ENCODE measurements at places on chromosomes 1 and 21.

- DNase-seq = no peak
Observed at GRCh38 chr1:47611992-47612391, 174.1 kb downstream of the FOXD2 start.

DNA sequence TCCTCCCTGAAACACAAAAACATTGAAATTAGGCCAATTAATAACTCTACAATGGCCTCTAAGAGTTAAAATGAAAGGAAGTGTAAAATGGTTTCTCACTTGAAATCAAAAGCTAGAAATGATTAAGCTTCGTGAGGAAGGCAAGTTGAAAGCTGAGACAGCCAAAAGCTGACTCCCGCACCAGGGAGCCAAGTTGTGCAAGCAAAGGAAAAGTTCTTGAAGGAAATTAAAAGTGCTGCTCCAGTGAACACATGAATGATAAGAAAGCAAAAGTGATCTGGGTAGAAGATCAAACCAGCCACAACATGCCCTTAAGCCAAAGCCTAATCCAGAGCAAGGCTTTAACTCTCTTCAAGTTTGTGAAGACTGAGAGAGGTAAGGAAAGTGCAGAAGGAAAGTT, 22.8 kb downstream of the CYYR1 start:
- no peak for DNase-seq

DNA sequence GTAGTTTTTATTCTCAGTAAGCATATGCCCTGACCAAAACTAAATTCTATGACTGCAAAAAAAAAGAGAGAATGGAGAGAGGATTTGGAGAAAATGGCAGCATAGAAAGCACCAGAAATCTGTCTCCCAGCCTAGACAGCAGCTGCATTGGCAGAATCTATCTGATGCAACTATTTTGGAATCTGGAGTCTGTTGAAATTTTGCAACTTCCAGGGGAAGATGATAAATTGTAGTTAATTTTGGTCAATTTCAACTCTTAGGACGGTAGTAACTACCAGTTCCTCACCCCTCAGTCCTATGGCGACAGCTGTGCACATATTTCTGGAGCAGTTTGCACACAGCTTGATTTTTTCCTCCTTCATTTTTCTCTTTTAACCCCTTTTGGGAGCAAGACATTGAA, 10.9 kb downstream of the EXO5 start:
- DNase-seq = no peak

GRCh38 chr1:88973520-88974137, 18.8 kb downstream of the KYAT3 start:
- DNase-seq = no peak

DNA sequence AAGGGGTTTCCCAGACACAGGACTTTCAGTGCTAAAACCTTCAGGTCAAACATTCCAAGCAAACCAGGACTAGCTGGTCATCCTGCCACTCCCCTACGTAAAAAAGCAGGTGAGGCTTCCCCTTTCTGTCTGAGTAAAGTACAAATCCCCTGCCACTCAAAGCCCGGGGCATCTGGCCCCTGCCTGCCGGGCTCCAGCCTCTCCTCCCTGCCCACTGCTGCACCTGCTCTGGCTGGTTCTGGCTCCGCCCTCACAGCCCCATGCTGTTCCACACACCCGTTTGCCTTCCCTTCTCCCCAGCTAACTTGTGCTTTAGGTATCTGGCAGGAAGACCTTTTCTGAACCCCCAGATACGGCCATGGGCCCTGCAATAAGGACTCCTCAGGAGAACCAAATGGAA, 23.3 kb upstream of the S100A7 start:
- DNase-seq = no peak

DNA sequence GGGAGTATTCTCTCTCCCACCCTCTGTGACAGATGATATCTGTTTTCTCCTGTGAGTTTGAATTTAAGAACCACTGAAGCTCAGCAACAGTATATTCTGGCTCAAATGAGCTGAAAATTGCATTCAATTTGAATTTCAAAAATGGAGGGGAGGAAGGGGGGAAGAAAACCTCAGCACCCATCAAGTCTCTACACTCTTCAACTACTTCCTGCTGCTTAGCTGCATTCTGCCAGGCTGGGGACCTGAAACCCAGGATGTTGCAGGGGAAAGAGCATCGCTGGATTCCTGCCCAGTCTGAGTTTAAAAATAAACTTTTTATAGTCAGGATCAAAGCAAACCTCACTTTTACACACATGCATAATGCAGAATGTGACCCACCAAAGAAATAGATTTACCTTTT, 214.3 kb upstream of the ESRRG start:
- no peak for DNase-seq

DNA sequence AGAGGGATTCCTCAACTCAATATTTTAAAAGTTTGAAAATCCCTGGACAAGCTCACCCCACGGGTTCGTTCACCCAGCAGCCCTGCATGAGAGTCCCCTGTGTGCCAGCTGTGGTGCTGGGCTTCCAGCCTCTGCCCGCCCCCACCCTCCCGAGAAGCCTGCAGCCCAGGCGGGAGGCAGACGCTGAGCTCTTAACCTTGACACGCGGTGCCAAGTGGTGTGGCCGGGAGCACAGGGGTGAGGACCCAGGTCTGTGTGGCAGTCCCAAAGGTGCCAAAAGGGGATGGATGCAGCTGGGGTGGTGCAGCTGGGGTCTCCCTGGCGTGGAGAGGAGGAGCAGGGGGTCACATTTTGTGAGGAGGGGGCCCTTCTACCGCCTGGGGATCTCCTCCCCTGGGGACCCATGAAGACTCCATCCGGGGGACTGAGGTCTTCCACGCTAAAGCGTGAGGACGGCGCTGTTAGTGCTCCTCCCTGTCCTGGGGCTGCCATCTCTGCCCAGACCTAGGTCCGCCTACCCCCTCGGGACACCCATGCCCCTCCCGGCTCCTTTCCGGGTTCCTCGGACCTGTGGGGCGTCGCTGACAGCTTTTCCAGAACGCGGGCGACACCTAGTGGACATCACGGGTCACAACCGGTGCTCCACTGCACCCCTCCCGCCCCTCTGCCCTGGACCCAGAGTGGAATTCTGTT, 12.9 kb downstream of the PLA2G2F start:
- peak; percentile 57 for DNase-seq

- peak; percentile 56 for DNase-seq
Observed at GRCh38 chr1:109773203-109773899, 9.6 kb upstream of the EPS8L3 start.

DNA sequence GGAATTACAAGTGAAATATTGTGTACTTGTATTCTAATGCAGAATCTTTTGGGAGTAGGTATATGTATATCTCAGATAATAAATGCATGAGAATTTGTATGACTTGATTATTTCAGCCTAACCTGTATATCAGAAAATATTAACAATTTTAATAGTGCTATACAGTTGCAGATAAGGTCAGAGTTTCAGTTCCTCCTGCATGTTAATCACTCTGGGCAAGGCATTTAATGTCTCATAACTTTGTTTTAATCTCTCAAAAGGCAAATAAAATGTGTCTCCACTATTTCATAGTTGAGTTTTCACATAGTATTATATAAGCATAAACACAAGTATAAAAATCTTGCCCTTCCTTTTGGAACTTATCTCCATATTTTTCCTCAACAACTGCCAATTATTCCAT, 352.5 kb downstream of the KCNT2 start:
- DNase-seq = no peak

- no peak for DNase-seq
Observed at GRCh38 chr1:199101635-199102034, 462.8 kb downstream of the PTPRC start.

- DNase-seq = no peak
Observed at GRCh38 chr1:22792396-22793160, 81.9 kb downstream of the EPHB2 start.

DNA sequence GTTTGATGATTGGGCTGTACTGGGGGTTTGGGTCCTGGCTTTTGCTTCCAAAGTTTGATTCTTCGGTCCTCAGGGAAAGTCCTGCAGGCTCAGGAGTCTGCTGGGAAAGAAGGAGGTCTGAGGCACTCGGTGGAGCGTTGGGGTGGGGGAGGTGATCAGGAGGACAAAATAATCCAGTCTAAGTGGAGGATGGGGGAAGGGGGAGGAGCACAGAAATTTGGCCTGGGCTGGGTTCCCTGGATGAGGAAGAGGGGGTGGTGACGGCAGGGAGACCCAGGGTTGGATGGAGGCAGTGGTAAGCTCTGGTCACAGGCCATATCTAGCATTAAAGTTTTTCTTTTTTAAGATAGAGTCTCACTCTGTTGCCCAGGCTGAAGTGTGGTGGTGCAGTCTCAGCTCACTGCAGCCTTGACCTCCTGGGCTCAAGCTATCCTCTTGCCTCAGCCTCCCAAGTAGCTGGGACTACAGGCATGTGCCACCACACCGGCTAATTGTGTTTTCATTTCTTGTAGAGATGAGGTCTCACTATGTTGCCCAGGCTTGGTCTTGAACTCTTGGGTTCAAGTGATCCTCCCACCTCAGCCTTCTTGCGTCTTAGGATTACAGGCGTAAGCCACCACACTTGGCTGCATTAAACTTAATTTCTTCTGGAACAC, 6.8 kb downstream of the SH2D2A start:
- no peak for DNase-seq

DNA sequence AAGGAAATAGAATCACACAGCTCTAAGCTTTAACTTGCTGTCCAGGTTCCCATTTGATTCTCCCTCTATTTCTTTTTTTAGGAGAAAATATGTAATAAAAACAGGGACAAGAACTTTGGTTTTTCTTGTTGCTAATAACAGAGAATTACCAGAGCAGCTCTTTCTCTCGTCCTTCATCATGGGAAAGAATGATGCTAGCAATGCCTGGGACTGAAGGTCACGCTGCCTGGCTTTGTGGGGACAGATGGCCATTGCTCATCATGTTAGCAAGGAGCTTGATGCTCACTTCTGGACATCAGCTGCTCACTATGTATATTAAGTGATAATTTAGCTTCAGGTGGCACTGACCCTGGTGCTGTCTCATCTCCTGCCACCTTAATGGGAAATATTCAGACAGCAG, 77.3 kb upstream of the AKT3 start:
- no peak for DNase-seq

- DNase-seq = no peak
Observed at GRCh38 chr1:21003281-21004045, 173.2 kb downstream of the EIF4G3 start.

GRCh38 chr1:174954671-174955669, 44.8 kb upstream of the CACYBP start:
- no peak for DNase-seq

DNA sequence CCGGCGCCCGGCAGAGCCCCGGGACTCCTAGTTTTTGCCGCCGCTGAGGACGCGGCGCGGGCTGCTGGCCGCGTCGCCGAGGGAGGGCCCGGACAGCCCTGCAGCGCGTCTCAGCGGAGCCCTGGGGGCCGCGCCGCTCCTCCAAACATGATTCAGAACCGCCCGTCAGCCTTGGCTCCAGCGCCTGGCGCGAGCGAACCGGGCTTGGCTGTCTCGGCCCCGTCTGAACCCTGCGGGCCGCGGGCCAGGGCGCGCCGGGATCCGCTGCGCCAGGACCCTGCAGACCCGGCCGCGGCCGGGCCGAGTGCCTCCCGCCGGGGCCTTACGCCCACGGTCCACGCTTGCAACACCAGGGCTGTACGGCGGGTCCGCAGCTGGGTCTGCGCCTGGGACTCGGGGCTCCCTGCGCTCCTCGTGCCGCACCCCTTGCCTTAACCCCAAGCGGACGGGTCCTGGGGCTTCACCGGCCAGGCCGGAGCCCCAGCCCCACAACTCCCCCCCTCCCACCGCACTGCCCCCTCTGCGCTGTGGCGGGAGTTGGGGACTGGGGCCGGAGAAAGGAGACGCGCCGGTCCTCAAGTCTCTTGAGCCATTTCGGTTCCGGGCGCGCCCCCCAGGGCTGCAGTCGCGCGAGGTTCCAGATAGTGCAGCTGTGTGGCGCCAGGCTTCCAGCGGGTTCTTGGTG, 48.4 kb upstream of the CD34 start:
- no peak for DNase-seq

GRCh38 chr1:44147582-44147981, 6.2 kb upstream of the KLF18 start:
- DNase-seq = no peak

DNA sequence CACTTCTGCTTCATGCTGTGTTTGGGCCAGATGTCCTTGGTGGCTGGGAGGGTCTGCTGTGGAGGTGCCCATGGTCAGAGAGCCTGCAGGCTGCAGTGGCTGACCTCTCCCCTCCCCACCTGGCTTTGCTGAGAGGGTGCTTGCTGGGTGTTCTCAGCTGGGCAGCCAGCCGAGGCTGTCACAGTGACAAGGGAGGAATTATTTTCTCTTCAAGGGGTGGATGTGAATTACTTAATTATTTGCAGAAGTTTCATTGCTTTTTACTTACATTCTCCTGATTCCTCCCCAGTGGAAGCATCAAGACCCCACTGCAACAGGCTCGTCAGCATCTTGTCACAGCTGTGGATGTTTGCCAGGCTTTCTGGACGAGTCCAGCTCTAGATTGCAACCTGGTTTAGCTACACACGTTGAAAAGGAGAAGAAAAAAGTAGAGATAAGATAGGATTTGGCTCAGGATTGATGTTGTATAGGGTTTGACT, 70.3 kb downstream of the GALNT2 start:
- no peak for DNase-seq

GRCh38 chr1:236160540-236161127, 18.3 kb downstream of the GPR137B start:
- no peak for DNase-seq

- DNase-seq = no peak
Observed at GRCh38 chr21:27764056-27764455, 797.2 kb upstream of the ADAMTS5 start.

- no peak for DNase-seq
Observed at GRCh38 chr1:938711-939489, 15.2 kb downstream of the SAMD11 start.

DNA sequence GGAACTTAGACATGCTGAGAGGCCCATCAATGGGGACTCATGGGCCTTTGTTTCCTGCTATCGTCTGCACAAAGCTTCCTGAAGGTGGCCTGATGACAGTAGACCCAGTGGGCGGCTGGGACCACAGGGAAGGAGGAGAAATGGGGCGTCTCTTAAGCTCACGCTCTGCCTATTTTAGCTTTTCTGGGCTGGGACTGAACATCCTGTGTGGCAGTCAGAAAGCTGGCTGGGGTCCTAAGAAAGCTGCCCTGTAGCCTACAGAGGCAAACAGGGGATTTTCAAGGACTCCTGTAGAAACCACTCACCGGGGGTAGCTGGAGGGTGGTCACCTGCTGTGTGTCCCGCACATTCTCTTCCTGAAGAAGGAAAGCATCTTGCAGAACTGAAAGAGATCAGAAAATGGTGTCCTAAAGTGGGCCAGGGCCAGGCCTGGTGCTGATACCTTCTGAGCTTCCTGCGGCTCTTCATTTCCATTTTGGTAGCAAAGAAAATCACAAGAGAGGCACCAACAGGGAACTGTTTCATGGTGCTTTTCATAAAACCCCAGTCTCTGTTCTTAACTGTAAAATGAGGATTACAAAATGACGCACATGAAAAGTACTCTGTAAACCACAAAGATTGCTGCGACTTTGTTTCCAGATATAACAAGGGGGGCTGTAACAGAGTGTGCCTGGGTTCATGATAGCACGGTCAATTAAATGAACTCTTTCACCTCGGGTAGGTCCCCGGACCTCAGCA, 8.6 kb downstream of the ZNF496 start:
- DNase-seq = no peak

DNA sequence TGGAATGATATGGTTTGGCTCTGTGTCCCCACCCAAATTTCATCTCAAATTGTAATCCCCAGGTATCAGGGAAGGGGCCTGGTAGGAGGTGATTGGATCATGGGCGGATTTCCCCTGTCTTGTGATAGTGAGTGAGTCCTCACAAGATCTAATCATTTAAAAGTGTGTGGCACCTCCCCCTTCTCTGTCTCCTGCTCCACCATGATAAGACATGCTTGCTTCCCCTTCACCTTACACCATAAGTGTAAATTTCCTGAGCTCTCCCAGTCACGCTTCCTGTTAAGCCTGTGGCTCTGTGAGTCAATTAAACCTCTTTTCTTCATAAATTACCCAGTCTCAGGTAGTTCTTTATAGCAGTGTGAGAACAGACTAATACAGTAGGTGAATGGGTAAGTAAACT, 109.3 kb downstream of the DMRTB1 start:
- no peak for DNase-seq

All from stimulated activated CD8-positive, alpha-beta memory T cell treated with anti-CD3 and anti-CD28 coated beads, Interleukin-4, amount 100 ng/mL, for 1 hour (primary cell).